Activated naive CD4-positive, alpha-beta T cell treated with anti-CD3 and anti-CD28 coated beads, Interleukin-2, amount 50 U/mL, for 72 hours (primary cell): ENCODE measurements at places on chromosomes 13 and 19.

DNA sequence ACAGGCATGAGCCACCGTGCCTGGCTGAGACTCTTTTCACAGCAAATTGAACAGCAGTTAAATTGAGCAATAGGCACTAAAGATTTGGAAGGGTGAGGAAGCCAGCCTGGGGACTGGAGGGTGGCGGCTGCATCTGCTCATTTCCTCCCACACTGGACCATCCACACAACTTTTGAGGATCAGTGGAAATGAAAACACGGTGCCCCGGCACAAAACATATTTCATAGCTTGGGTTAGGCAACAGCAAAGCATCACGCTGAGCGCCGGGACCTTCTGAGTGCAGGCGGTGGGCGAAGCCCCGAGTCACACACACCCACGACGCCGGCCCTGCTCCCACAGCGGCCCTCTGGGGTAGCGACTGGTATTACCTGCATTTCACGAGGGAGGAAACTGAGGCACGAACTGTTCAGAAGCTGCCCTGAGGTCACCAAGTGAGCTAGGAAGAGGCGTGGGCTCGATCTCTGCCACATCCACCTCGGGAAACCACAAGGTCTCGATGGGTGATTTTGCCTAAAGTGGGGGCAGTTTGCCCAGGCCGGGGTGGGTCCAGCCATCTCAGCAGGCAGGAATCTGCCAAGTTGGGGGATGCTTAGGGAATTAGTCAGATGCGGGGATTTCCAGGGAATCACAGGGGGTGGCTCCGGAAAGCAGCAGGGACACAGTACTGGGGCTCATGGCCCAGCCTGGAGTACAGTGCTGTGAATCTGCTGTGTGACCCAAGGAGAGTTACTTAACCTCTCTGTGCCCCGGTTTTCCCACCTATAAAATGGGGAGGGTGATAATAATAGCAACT is 3.5 kb upstream of the SBNO2 start:
- DNase-seq: no peak

DNA sequence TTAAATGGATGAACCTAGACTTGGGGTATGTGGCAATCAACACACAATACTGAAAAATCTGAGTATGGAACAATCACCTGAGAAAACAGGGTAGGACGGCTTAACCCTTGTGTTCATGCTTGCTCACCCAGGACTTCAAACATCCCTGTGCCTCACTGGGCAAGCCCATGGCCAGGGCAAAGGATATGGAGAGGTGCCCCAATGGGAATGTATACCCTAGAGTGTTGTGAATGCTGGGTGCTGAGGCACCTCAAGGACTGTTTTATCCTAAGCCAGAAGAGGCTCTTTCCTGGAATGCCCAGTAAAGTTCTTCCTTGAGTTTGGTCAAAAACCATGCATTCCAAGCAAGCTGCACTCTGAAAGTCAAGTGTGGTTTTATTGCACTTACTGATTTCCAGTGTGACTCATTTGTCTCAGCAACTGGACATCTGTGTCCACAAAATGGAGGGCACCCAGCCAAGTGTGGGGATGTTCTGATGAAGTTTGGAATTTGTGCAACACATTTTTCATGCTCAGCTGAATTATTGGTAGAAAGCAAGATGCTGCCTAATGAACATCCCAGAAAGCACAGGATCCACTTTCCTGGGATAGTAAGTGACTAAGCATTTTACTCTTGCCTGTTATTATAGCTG is 531.3 kb downstream of the RFC3 start:
- no peak for DNase-seq

- DNase-seq: no peak
Measured at GRCh38 chr19:49912965-49913685, 15.9 kb upstream of the ATF5 start.

GRCh38 chr19:7476777-7477494 is 11.9 kb downstream of the PEX11G start:
- DNase-seq: no peak

GRCh38 chr19:40989453-40989852 is 1.6 kb upstream of the CYP2B6 start:
- DNase-seq: no peak

GRCh38 chr13:27405546-27406134 is 18.8 kb upstream of the GTF3A start:
- no peak for DNase-seq

GRCh38 chr19:10289836-10290356 is at the start of gene ICAM5:
TSS of gene ICAM5 (plus strand) at chr19:10289952. CDS start at chr19:10290044, 92 bp downstream.
- peak; percentile 47 for DNase-seq

DNA sequence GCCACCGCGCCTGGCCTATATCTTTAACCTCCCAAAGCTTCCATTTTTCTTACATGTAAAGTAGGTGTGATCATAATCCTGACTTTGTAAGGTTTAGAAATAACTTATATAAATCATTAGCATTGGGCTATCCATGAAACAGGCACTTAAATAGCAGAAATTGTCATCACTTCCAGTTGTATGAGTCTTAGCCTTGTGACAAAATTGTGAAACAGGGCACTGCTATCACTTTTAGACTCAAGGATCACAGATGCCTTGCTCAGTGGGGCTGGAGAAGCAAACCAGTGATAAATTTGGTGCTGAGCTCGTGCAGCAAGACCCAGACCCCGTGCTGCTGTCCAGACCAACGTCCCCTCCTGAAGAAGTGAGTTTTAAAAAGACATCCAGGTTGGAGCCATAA is 209.7 kb downstream of the KATNAL1 start:
- DNase-seq: no peak

DNA sequence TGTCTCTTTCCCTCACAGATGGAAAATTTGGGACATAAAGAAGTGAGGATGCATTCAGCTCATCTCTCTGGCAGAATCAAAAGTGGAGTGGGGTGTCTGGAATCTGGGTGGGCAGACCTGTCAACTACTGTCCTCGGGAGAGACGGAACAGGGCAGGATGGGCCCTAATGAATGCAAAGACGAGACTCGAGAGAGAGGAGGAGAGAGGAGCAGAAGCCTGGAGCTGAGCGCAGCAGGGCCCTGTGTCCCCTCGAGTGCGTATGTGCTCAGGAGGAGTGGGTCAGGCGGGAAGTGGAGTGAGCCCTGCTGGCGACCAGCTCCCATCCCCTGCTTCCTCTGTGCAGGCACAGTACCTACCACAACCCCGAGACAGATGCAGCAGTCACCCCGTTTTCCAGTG is 78.9 kb downstream of the TEX29 start:
- DNase-seq: no peak

DNA sequence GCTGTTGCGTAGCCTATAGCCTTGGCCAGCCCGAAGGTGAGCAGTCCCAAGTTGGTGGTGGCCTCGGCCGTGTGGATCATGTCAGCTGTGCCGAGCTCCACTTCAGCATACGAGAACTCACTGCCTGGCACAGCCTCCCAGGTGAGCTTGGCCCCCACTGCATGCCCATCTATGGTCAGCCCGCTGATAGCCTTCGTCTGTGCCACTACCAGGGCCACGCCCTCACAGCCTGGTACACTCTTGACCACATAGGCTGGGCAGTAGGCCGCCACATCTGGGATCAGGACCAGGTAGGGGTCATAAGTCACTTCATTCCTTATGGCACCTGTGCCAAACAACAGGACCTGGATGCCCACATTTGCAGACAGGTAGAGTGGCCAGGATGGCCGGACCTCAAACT is 7.4 kb downstream of the FCGBP start:
- DNase-seq: no peak

GRCh38 chr19:16111909-16112752 is 442 bp downstream of the RAB8A start:
- no peak for DNase-seq

- no peak for DNase-seq
Measured at GRCh38 chr13:42781352-42781751, at the start of gene FAM216B. TSS of gene FAM216B (plus strand) at chr13:42781584. CDS start at chr13:42784068, 2,484 bp downstream.

DNA sequence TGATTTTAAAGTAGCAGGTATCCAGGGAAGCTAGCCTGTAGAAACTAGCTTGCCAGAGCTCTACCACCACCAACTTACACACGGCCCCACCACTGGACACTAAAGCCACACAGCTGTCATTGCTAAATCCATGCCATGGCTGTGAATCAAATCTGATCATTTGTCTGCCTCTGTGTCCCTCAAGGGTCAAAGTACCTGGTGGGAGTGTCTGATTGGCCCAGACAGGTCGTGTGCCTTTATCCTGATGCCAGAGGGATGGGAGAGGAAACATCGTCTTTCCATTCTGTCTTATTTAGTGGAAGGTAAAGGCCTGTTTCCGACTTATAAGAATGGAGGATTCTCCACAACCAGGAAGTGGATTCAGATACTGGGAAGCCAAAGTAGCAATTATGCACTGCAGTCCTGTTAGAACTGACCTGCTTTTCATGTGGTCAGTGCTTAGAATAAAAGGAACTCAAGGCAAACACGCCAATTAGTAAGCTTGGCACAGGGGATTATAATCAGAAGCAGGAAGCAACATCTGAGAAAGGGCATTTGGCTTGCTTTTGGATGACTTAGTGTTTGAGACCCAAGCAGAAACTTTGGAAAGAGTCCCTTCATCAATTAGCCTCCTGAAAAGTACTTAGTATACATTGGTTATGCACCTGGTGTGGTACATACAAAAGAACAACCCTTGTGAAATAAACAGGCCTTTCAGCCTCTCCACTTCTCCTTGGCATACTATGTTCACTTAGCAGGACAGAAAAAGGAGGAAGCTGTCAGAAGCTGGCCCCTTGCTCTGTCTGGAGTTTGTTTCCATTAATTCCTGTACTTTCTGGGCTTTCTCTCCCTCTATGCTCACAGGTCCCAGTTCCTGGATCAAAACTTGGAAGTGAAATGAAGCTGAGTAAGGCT is 192.4 kb downstream of the NUFIP1 start:
- no peak for DNase-seq

DNA sequence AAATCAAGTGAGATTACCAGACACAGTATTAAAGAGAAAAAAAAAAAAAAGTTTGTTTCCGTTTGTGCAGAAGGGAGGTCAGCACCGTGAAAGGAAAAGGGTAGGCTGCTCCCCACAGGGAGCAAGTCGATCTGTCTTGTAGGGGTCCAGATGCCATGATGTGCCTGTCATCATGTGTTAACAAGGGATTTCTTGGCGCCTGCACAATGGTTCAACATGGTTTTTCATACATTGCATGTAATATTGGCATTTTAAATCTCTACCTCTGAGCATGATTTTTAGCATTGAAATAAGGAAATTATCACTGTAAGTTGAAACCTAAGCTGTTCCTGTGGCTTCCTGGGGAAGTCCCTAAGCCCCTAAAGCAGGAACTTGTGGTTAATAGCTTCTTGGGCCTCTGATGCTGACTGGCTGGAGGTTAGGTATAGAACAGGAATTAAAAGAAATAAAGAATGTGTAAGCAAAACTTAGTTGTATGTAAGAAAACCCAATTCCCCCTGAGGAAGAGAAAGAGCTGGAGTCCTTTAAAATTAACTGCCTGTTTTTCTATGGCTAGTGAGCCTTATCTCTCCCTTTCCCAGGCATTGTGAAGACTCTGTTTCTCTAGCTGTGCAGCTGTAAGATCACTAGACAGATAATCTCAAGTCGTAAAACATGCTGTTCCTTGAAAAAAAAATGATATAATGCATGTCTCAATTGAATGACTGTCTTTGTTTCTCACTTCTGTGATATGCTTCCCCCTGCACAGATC is 7.4 kb upstream of the FCGBP start:
- no peak for DNase-seq

- no peak for DNase-seq
Measured at GRCh38 chr13:103022336-103022735, 43.9 kb downstream of the SLC10A2 start.

DNA sequence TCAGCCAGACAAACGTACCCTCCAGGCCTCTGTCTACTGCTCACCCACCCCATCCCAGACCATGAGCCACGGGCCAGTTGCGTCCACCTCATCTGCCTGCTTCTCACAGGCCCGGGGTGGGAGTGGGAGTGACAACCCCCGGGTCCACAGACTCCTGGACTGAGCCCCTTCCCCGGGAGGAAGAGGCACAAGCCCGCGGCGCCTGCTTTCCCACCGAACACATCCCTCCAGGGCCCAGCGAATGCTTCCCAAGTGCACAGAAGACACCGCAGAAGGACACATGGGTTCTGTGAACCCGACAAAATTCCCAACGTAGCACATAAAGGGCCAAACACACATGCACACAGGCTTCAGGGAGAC is 18.0 kb upstream of the PLPP2 start:
- DNase-seq: no peak

GRCh38 chr19:8321986-8322637 is 816 bp downstream of the RPS28 start:
- no peak for DNase-seq

DNA sequence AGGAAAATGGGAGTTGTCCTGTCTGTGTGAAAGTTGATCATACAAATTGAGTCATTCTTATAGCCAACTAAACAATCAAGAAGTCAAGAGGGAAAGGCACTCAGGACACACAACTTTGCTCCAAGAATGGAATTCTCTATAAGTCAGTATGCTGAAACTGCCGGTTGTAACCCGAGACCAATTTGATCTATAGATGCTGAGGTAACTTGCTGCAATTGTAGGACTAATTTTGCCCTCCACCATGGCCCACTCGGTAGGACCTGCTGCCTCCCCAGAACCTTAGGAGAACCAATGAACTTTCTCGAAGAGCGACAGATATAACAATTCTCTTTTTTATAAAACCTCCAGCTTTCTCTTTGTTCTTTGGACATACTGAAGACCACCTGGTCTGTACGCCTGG is 157.0 kb downstream of the RNF17 start:
- no peak for DNase-seq

GRCh38 chr13:102873653-102874052 is 27.8 kb downstream of the ERCC5 start:
- no peak for DNase-seq

DNA sequence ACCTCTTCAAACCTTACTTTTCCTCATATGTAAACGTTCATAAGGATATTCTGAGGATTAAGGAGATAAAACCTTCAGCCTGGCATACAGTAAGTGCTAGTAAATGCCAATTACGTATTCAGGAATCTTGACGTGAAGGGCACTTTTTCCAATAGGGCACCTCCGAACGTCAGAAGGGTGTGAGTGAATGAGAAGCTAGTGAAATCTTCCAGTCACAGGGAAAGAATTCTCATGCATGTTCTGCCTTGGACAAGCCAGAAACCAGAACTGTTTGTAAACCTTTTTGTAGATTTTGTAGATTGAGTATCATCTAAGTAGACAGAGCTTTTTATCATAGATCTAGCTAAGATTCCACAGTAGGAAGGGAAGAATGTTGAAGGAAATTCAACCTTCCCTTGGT is 16.5 kb downstream of the DGKH start:
- DNase-seq: no peak

GRCh38 chr19:1102407-1103131 is 1.2 kb upstream of the GPX4 start:
- peak; percentile 89 for DNase-seq

DNA sequence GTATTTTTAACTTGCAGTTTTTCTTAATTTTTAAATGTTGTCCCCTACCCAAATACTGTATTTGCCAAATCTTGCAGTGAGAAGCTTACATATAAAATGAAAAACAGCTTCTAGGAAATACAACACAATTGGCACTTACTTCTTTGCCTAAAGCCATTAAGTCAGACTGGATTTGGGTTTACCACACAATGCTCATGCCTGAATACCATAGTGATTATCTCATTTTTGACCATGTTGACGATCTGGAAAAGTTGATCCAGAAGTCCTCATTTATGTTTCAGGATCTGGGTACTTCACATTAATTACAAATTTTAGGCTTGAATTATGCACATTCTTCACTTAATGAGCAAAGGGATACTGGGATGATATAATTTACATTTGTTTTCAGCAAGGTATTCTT is 2.4 kb downstream of the RNF6 start:
- no peak for DNase-seq
